ENCODE measurements at places on chromosomes 16 and 17. TPM values are rescaled to one million over a fixed set of nuclear protein-coding genes. Genes with fewer than 3 reads are reported as not detected.

DNA sequence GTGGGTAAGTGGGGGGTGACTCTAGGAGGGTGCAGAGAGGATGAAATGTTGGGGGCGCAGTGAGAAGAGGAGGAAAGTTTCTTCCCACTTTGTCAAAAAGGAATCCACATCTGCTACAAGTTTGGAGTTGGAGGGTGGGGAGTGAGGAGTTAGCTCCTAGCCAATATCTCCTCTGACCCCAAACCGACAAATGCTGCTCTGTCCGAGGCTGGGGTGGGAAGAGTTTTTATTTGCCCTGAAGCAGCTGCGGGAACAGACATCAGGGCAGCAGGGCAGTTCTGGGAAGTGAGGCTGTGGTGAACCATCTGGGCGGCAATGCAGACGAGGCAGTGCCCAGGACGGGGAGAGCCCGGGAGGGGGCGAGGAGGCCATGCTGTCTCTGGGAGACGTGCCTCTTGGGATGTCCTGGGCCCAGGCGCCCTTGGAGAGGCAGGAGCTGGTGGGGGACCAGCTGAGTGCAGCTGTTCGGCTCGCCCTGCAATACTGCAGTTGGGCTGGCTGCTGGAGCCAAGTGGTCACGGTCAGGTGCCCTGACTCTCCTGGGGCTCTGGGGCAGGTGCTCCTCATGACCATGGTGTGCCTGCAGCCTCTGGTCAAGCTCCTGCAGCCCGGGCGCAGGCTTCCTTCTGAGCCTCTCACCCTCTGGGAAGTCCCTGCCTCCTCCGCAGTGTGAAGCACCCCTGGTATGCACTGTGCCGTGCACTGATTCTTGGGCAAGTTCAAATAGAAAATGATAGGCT, 6.4 kb upstream of the SOCS3 start:
- H3K27me3 ChIP-seq = no peaks in the 10 kb centered on the region
- no peaks in the 10 kb centered on the region for H3K36me3 ChIP-seq
- H3K4me3 ChIP-seq = no peak overlapping the region

The IRX3 gene
- total RNA-seq = 4.0 TPM

- no peak overlapping the region for H3K27ac ChIP-seq
- H3K4me3 ChIP-seq = no peak overlapping the region
- H3K27me3 ChIP-seq = no peaks in the 10 kb centered on the region
- no peaks in the 10 kb centered on the region for H3K36me3 ChIP-seq
Measured at GRCh38 chr16:75260851-75261589, 9.6 kb upstream of the BCAR1 start.

The ITGAD gene
- 0.31 TPM for total RNA-seq

DNA sequence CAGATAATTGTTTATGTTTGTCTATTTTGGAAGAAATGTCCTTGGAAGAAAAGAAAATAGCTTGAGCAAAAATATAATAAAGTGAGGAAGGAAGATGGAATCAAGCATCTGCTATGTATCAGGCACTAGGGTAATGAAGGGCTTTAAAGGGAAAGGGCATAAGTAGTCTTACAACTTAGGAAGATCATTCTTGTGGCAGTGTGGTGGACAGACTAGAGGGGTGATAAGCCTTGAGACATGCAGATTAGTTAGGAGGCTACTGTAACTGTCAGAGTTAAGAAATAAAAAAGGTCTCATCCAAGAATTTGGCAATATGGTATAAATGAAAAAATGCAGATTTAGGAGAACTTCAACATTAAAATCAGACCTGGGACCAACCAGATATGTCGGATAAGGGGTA, 14.9 kb downstream of the FAM222B start:
- no peak for DNase-seq
- H3K4me1 ChIP-seq = no peaks in the 10 kb centered on the region
- H3K36me3 ChIP-seq = no peaks in the 10 kb centered on the region

The NPIPA2 gene
- total RNA-seq = 0.50 TPM

- no peaks in the 10 kb centered on the region for H3K4me1 ChIP-seq
- no peak overlapping the region for H3K27ac ChIP-seq
- H3K27me3 ChIP-seq = no peaks in the 10 kb centered on the region
- no peaks in the 10 kb centered on the region for H3K36me3 ChIP-seq
Measured at GRCh38 chr17:45123930-45124796, 8.2 kb downstream of the PLCD3 start.

DNA sequence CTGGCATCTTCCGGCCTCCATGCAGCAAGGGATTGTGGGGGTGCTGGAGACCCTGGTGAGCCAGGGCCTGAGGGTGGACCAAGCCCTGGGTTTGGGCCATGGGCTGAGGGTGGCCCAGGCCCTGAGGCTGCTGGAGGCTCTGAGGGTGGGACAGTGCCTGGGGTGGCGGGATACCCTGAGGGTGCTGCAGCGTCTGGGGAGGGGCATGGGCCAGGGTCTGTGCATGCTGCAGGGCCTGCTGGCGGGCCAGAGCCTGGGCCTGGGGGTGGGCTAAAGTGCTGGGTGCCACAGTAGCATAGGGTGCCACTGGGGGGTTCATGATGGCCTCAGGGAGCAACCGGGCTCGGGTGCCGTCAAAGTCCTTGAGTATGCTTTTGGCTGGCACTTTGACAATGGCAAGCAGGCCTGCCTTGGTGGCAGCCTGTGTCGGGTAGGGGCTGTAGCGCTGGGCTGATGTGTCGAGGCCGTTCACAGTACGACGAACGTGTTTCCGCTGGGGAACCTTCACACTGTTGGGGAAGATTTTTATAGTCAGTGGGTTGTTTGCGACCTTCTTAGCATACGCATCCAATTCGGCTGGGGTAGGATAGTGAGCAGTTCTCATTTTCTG, 15.6 kb downstream of the TRAF4 start:
- peaks cover 17% of the 10 kb centered on the region for H3K36me3 ChIP-seq
- DNase-seq = no peak
- H3K4me3 ChIP-seq = no peak overlapping the region
- no peak overlapping the region for H3K27ac ChIP-seq

The SRCIN1 gene
- total RNA-seq = 9.1 TPM

DNA sequence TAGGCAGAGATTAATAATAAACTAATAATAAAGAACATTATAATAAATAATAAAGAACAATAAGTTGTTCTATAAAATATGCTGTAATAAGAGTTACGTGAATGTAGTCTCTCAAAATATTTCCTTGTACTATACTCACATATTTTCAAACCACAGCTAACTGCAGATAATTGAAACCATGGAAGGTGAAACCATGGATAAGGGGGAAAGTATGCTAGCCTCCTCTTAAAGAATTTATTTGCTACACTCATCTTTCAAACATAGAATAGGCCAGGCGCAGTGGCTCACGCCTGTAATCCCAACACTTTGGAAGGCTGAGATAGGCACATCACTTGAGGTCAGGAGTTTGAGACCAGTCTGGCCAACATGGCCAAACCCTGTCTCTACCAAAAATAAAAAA, 18.5 kb downstream of the CYTH1 start:
- DNase-seq = no peak
- no peak overlapping the region for H3K27ac ChIP-seq
- H3K4me3 ChIP-seq = no peak overlapping the region
- H3K4me1 ChIP-seq = peaks cover 35% of the 10 kb centered on the region
- no peaks in the 10 kb centered on the region for H3K27me3 ChIP-seq

GRCh38 chr17:43680461-43680860, 18.7 kb upstream of the MEOX1 start:
- H3K27ac ChIP-seq = no peak overlapping the region
- H3K36me3 ChIP-seq = no peaks in the 10 kb centered on the region
- DNase-seq = no peak
- no peak overlapping the region for H3K4me3 ChIP-seq
- H3K27me3 ChIP-seq = no peaks in the 10 kb centered on the region

DNA sequence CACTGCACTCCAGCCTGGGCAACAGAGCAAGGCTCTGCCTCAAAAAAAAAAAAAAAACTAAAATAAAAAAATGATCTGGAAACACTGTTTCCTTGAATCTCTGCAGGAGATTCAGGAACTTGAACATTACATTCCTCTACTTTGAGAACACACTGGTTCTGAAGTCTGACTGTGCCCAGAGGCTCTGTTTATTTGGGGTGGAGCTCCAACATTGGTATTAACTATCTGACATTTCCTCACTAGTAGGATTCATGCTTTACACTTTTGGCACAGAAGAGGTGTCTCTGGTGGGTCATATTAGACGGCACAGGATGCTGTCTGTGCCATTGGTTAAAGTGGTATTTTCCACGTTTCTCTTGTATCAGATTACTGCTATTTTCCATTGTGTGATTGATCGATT, 10.4 kb downstream of the SULT1A2 start:
- peaks cover 39% of the 10 kb centered on the region for H3K36me3 ChIP-seq
- no peaks in the 10 kb centered on the region for H3K27me3 ChIP-seq
- no peaks in the 10 kb centered on the region for H3K4me1 ChIP-seq

GRCh38 chr17:56765449-56765848, 68.3 kb downstream of the C17orf67 start:
- no peaks in the 10 kb centered on the region for H3K27me3 ChIP-seq
- H3K4me1 ChIP-seq = no peaks in the 10 kb centered on the region
